ENCODE measurements at places on chromosomes 2 and 18.

DNA sequence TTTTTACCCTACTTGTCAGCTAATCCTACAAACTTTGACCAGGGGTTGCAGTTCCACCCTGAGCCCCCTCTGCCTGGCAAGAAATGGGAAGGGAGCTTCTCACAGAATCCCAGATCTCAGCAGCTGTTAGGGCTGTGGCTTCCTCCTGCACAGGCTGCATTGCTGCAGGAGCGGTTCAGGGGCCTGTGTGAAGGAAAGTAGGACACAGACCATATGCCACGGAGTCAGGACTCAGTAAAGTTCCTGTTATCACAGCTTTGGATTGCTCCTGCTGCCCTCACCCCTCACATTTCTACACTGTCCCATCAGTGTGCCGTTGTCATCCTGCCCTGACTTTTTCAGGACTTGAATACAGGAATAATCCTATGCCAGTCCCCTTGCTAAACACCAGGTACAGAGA, 62.8 kb upstream of the SP3 start:
- DNase-seq: no peak
- H3K4me1 ChIP-seq: peaks cover 13% of the 10 kb centered on the region
- no peaks in the 10 kb centered on the region for H3K36me3 ChIP-seq
- no peaks in the 10 kb centered on the region for H3K27me3 ChIP-seq

DNA sequence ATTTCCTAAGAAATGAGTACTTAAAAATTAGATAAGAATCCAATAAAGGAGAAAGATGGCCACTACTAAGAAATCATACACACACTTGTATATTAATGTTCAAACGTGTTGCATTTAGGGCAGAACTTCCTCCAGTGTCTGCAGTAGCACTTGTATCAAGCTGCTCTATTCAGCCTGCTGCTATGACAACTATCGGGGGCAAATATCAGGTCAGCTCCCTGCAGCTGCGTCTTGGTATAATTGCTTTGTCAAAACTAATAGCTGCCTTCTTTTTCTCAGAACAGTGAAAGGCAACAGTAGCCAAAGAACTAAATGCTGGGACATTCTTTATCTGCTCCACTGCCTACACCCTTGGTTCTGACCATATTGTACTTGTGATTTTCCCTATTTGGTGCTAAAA, 300.7 kb downstream of the NOL4 start:
- H3K27ac ChIP-seq: no peak overlapping the region
- H3K4me3 ChIP-seq: no peak overlapping the region
- H3K36me3 ChIP-seq: no peaks in the 10 kb centered on the region
- H3K27me3 ChIP-seq: no peaks in the 10 kb centered on the region

- no peaks in the 10 kb centered on the region for H3K27me3 ChIP-seq
- no peak overlapping the region for H3K27ac ChIP-seq
- no peaks in the 10 kb centered on the region for H3K36me3 ChIP-seq
- H3K4me1 ChIP-seq: no peaks in the 10 kb centered on the region
These were observed 69.4 kb upstream of the COPS8 start for GRCh38 chr2:237016121-237016915.

GRCh38 chr18:2871111-2871720, 24.4 kb downstream of the EMILIN2 start:
- no peak overlapping the region for H3K4me3 ChIP-seq
- peaks cover 5% of the 10 kb centered on the region for H3K36me3 ChIP-seq
- no peak for DNase-seq
- peaks cover 3% of the 10 kb centered on the region for H3K27me3 ChIP-seq
- no peaks in the 10 kb centered on the region for H3K4me1 ChIP-seq

- H3K4me3 ChIP-seq: no peak overlapping the region
- DNase-seq: no peak
- no peaks in the 10 kb centered on the region for H3K4me1 ChIP-seq
- no peaks in the 10 kb centered on the region for H3K27me3 ChIP-seq
These were observed 20.5 kb upstream of the MYCN start for GRCh38 chr2:15919716-15920434.

GRCh38 chr18:48983793-48984437, 33.1 kb upstream of the SMAD7 start:
- no peaks in the 10 kb centered on the region for H3K36me3 ChIP-seq
- H3K4me3 ChIP-seq: no peak overlapping the region
- H3K27ac ChIP-seq: no peak overlapping the region
- H3K27me3 ChIP-seq: peaks cover 11% of the 10 kb centered on the region
- H3K4me1 ChIP-seq: peaks cover 32% of the 10 kb centered on the region

DNA sequence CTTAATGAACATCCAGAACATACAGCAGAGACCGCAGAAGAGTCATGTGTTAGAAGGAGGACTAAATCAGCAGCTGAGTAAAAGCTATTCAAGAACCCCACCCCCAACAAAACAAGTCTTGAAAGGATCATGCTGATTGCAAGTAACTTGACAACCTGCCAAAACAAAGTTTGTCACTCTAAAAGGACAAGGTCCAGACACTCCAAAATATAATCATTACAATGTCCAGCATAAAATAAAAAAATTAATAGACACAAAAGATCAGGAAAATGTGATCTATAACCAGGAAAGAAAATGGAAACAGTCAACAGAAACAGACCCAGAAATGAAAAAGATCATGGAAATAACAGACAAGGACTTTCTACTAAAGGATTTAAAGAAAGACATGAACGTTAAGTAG, 28.5 kb downstream of the CCDC88A start:
- no peak for DNase-seq
- H3K4me3 ChIP-seq: no peak overlapping the region
- H3K4me1 ChIP-seq: peaks cover 14% of the 10 kb centered on the region
- peaks cover 14% of the 10 kb centered on the region for H3K36me3 ChIP-seq
- no peaks in the 10 kb centered on the region for H3K27me3 ChIP-seq

DNA sequence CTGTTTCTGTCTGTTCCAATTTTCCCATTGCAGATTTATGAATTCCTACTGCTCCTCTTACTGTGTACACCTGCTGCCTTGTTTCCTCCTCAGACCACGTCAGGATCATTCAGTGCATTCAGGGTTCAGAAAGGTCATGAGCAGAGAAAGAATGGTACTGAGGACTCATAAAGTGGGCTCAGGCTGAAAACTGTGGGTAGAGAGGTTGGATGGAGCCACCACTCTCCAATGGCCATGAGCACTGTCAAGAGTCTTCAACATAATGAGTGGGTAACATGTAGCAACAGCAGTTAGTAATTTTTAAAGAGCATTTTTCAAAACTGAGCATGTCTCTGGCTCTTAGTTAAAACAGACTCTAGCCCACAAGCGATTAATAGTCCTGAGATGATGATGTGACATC, 138.2 kb downstream of the ZEB2 start:
- no peak overlapping the region for H3K27ac ChIP-seq
- DNase-seq: no peak
- H3K4me1 ChIP-seq: peaks cover 24% of the 10 kb centered on the region
- H3K36me3 ChIP-seq: peaks cover 4% of the 10 kb centered on the region

- H3K4me3 ChIP-seq: no peak overlapping the region
- H3K4me1 ChIP-seq: no peaks in the 10 kb centered on the region
- no peak for DNase-seq
- H3K27ac ChIP-seq: no peak overlapping the region
These were observed 156.9 kb downstream of the CCBE1 start for GRCh38 chr18:59540346-59540745.

DNA sequence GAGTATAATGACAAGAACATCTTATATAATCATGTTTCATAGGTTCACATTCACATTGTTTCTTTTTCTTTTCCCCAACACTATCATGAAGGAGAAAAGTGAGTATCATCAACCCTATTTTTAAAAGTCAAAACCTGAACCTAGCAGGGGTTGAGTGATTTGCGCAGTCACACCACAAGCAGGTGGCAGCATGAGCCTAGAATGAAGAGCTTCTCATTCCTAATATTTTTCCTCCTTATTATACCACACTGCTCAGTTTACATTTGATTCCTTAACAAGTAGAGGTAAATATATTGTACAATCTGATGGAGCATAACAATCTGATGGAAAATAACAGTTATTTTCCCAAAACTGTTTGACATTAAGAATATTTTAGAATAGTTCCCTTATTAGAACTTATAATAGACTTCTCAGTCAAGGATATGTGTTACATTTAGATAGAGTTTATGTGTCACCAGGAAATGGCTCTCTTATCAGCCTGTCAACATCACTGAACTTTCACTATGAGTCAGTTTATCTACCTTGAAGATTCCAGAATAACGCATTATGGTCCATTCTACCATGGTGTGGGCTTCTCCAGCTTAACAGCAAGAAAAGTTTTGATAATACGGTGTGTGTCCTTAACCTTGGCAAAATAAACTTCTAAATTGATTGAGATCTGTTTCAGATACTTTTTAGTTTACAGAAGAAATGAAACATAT, 119.5 kb downstream of the NEB start:
- H3K4me3 ChIP-seq: no peak overlapping the region
- H3K27me3 ChIP-seq: no peaks in the 10 kb centered on the region
- no peak for DNase-seq

DNA sequence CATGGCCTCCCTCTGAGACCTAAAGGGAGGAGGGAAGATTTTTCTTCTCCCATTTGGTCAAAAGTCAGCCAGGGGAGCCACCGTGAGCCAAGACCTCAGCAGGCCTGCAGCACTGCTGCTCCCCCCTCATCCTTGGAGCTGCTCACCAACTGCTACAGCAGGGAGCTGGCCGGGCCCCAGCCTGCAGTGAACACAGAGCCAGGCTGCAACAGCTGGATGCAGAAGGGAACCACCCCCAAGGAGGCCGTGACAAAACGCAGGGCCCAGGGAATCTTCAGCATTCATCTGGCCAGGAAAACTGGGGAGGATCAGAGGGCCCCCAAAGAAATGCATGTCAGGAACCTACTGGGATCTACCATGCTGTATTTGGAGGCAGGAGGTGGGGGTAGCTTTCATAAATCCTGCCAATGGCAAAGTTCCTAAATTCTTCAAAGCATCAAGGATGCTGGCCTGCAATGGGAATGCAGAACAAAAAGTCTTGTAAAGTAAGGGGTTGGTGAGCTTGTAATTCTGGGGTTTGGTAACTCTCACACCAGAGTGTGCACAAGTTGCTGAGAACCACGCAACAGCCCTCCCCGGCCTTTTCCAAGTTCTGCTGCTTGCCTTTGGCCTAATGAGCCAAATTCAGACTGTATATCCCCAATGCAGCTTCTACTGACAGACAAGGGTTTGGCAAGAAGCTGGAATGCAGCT, 61.0 kb downstream of the CACNB4 start:
- DNase-seq: no peak
- peaks cover 2% of the 10 kb centered on the region for H3K27me3 ChIP-seq
- H3K4me1 ChIP-seq: peaks cover 11% of the 10 kb centered on the region

DNA sequence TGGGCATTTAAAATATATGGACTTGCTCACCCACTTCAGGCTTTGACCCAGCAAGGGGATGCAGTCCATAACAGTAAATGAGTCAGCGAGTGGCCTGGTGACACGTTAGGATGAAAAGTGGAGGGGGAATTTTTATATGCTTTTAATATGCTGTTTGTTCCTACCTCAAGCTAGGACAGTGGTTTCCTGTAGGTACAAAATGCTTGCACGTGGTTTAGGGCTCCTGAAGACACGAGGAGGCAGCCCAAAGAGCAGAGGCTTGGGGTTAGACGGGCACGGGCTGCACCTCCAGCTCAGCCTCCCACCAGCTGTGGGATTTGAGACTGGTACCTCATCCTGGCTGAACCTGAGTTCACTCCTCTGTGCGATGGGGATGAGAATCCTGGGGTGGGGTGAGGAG, 306.2 kb upstream of the CXCR4 start:
- no peaks in the 10 kb centered on the region for H3K36me3 ChIP-seq
- peaks cover 14% of the 10 kb centered on the region for H3K4me1 ChIP-seq
- H3K27me3 ChIP-seq: peaks cover 10% of the 10 kb centered on the region
- DNase-seq: no peak
- H3K27ac ChIP-seq: no peak overlapping the region

GRCh38 chr18:54967786-54968185, 8.5 kb upstream of the CCDC68 start:
- H3K36me3 ChIP-seq: no peaks in the 10 kb centered on the region
- H3K27ac ChIP-seq: no peak overlapping the region
- DNase-seq: no peak

DNA sequence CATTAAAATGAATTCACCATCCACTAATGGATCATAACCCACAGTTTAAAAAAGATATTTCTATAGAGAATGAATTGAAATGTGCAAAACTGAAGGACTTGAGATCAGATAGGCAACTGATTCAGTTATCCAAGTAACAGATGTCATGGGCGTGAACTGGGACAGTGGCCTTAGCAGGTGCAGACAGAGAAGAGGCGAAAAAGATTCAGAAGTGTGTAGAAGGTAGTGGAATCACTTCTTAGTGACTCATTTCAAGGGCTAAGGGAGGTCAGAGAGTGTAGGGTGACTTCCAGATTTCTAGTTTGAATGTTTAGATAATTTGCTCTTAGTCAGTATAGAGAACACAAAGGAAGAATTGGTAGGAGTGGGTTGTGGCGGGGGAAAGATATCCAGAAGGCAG, 79.7 kb downstream of the EHBP1 start:
- no peak overlapping the region for H3K27ac ChIP-seq
- no peak for DNase-seq
- H3K27me3 ChIP-seq: peaks cover 2% of the 10 kb centered on the region
- no peak overlapping the region for H3K4me3 ChIP-seq

DNA sequence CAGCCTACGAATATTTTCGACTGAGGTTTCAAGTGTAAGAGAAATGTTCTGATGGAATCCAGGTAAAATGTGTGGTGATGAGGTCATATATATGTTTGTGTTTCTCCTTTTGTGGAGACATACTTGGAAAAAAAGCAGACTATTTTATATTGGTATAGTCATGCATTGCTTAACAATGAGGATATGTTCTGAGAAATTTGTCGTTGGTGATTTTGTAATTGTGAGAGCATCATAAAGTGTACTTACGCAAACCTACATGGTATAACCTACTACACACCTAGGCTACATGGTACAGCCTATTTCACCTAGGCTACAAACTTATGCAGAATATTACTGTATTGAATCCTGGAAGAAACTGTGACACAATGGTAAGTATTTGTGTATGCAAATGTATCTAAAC, 1849.9 kb upstream of the CELF4 start:
- no peaks in the 10 kb centered on the region for H3K4me1 ChIP-seq
- H3K36me3 ChIP-seq: no peaks in the 10 kb centered on the region
- DNase-seq: no peak
- H3K27me3 ChIP-seq: no peaks in the 10 kb centered on the region

DNA sequence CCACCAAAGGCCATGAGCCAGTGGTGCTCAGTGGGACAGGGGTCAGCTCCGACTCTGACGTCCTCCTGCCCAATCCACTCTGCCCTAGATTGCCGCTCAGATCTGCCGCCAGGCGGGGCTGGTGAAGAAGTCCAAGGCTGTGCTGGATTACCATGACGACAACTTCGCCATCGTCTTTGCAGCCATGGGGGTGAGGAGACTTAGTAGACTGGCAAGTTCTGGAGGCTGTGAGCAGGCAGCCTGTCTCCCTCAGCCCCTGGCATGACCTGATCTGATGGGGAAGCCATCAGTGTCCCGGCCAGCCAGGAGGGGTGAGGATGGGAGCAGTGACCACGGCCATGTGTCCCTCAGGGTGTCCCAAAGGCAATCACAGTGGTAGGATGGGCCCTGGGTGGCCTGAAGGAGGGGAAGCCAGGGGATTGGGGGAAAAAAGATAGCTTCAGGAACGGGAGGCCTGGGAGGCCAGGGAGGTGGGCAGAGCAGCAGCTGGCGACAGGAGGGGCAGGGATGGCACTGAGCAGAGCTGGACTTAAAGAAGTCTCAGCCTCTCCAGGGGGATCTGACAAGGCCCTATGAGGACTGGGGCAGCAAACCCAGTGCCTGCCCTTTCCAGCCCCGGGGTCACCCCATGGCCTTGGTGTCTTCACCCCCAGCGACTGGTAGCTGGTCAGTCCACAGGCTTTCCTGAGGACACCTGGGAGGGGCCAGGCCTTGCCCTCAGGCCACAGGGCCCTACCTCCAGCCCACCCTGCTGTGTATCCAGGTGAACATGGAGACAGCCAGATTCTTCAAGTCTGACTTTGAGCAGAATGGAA, 17.4 kb upstream of the ANKRD53 start:
- no peaks in the 10 kb centered on the region for H3K36me3 ChIP-seq
- H3K4me3 ChIP-seq: no peak overlapping the region
- H3K27ac ChIP-seq: no peak overlapping the region
- no peak for DNase-seq
- H3K4me1 ChIP-seq: peaks cover 14% of the 10 kb centered on the region
